KG1 (cell line): ENCODE measurements at places on chromosomes 7 and 10.

- DNase-seq: no peak
These were observed 67.1 kb downstream of the ABCC2 start for GRCh38 chr10:99849536-99849935.

GRCh38 chr10:69004821-69005220, 16.2 kb downstream of the KIFBP start:
- DNase-seq: peak; percentile 18

GRCh38 chr10:48336978-48337599, 30.6 kb downstream of the MAPK8 start:
- no peak for DNase-seq

- peak; percentile 82 for DNase-seq
These were observed 144.7 kb downstream of the PFKFB3 start for GRCh38 chr10:6347391-6347951.

GRCh38 chr7:2495418-2496299, 19.5 kb upstream of the GRIFIN start:
- DNase-seq: no peak

GRCh38 chr10:74708246-74708645, 118.2 kb upstream of the KAT6B start:
- no peak for DNase-seq

- DNase-seq: no peak
These were observed 59.1 kb downstream of the CSTF2T start for GRCh38 chr10:51640120-51640819.

GRCh38 chr10:964988-965417, 23.2 kb upstream of the GTPBP4 start:
- no peak for DNase-seq

DNA sequence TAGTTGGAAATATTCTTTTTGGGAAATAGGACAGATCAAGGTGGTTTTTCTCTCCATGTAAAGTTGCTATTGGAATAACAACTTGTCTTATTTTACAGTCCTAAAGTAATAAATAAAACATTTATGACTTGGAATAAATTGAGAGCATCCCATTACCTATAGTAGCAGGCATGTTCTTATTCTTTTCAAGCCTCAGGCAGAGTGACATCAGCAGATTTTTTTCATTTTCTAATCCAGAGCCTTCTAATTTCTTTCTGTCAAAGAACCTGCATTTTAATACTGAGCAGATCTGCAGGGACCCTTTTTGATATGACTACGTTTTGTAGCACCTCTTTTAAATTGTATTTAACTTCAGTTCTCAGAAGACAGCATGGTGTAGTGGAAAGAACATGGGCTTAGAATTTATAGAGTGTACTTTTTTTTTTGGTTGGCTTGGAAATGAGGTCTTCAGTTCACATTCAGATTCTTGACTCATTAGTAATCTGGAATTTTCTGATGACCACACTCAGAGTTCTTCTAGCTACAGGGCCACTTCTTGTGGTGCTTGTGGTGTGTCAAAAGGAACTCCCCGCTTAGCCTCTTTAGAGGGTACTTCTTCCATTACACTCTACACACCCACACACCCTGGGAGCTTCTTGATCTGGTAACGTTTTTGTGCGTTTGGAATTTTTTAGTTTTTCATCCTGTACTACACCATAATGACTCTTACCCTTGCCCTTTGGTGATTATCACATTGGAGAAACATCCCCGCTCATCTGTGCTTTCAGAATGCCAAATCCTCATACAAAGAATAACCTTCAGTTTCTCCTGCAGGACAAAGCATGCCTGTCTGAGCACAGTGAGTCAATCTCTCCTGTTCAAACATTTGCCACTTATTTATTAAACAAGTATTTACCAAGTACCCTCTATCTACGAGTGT, 34.6 kb downstream of the AGK start:
- DNase-seq: no peak

DNA sequence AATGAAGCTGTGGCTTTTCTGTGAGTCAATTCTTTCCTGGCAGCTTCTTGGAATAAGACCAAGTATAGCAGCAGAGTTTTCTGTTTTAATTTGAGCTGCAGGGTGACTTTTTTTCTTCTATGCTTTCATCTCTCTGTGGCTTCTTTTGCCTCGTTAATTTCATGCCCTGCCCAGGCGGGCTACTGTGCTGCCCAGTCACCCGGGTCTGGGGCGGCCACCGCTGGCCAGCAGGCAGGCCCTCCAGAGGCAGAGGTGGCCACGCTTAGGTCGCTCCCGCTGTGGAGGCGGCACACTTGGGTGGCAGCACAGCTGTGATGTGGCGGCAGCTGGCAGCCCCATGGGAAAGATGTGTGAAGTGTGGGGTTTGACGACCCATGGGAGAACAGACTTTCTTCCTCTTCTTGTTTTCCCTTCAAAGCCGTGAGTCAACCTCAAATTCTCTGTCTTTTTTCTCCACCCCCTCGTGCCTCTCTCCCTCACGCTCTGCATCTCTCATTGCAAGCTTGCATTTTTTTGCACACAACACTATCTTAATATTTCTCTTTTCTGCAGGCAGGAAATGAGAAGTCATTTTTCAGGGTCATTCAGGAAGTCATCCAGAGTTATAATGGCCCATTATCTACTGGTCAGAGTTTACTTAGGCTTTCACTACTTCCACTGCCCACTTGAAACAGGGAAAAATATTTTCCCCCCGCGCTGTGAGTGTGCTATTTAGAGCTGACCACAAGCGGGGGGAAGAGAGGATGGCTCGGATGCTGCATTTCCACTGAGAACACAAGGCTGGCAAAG, 67.8 kb downstream of the EGFR start:
- DNase-seq: no peak

DNA sequence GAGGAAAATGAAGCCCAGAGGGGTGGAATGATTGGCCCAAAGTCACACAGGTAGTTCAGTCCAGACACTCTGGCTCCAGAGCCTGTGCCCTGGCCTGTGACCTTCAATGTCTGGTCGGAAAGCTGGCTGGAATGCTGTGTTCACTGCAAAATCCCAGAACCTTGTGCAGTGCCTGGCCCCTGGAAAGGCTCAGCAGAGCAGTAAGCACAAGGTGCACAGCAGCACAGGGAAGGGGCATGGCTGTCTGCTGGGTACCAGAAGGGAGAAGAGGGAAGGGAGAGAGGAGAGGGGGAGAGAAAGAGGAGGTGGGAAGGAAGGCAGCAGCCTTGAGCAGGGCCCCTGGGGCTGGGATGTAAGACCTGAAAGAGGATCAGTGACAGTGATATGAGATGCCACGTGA, 28.4 kb upstream of the C10orf71 start:
- DNase-seq: no peak

DNA sequence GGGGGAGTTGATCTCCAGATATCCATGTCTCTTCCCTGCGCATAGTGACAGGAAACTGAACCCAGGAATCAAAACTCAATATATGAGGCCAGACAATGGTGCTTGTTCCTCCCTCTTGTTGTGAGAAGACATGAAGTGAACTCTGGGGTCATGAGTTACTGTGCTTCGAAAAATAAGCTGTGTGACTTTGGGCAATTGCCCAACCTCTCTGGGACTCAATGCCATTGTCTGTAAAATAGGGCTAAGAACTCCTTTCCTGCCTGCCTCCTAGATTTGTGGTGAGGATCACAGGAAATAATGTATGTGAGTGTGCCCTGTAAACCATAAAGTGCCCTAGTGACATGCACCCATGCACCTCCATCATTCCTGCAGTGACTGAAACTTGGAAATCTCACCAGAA, 48.4 kb downstream of the SYPL1 start:
- no peak for DNase-seq

- DNase-seq: no peak
These were observed 167.2 kb downstream of the EVX1 start for GRCh38 chr7:27409776-27410175.

- no peak for DNase-seq
These were observed 68.1 kb upstream of the GSDME start for GRCh38 chr7:24825381-24825794.

DNA sequence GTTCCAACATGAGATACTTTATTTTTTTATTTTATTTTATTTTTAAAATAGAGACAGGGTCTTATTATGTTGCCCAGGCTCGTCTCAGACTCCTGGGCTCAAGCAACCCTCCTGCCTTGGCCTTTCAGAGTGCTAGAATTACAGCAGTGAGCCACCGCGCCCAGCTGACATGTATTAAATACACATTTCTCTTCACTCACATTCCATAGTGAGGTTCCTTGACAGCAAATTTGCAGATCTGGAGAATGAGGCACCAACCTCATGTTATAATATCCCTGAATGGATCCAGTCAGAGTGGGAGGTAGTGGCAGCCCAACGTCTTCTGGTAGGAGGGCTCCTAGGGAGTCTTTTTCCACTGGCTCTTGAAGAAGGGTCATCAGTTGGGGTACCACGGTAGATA, 46.1 kb downstream of the OGDH start:
- no peak for DNase-seq

DNA sequence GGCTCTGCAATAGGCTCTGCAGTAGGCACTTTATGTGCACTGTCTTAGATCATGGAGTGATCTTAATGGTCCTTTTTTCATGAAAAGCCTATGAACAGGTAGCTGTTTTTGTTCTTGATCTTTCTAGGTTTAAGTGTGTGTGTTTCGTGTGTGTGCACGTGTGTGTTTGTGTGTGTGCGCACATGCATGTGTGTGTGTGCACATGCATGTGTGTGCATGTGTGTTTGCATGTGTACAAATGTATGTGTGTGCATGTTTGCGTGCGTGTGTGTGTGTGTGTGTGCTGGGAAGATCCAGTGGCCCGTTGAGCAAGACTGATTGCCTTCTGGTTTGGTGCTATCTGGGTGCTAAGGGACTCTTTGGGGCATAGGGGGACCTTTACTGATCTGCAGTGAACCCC, 334.8 kb downstream of the GLRX3 start:
- DNase-seq: no peak

GRCh38 chr7:149800169-149800555, 26.8 kb upstream of the ZNF467 start:
- no peak for DNase-seq

DNA sequence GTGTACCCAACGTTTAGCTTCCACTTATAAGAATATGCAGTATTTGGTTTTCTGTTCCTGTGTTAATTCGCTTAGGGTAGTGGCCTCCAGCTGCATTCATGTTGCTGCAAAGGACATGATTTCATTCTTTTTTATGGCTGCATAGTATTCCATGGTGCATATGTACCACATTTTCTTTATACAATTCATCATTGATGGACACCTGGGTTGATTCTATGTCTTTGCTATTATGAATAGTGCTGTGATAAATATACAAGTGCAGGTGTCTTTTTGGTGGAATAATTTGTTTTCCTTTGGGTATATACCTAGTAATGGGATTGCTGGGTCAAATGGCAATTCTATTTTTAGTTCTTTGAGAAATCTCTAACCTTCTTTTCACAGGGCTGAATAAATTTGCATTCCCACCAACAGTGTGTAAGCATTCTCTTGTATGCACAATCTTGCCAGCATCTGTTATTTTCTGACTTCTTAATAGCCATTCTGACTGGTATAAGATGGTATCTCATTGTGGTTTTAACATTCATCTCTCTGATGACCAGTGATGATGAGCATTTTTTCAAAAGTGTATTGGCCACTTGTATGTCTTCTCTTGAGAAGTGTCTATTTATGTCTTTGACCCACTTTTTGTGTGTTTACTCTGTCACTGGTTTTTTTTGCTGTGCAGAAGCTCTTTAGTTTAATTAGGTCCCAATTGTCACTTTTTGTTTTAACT, 72.5 kb upstream of the CC2D2B start:
- DNase-seq: no peak

- DNase-seq: no peak
These were observed 877.6 kb upstream of the AUTS2 start for GRCh38 chr7:68720697-68721096.

GRCh38 chr7:22654831-22655230, 72.2 kb upstream of the IL6 start:
- DNase-seq: no peak

- DNase-seq: no peak
These were observed 64.7 kb upstream of the JAZF1 start for GRCh38 chr7:28245123-28245878.

GRCh38 chr10:80701706-80702105, 164.0 kb downstream of the SH2D4B start:
- DNase-seq: no peak

DNA sequence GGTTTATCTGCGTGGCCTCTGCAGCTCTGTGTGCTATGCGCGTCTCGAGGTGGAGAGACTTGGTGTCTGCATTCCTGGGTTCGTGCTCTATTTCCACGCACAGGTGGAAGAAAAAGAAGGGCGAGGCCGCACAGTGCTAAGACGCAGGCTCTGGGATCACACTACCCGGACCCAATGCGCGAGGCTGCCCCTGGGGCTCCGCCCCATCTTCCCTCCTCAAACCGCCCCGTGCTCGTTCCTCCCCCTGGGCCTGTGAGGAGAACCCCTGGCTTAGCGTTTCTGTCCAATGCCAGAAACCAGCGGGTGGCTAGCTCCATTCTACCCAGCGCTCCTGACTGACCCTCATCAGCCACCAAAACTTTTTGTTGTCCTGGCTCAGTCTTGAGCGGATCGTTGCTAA, 143.1 kb downstream of the DYNC2I1 start:
- no peak for DNase-seq

DNA sequence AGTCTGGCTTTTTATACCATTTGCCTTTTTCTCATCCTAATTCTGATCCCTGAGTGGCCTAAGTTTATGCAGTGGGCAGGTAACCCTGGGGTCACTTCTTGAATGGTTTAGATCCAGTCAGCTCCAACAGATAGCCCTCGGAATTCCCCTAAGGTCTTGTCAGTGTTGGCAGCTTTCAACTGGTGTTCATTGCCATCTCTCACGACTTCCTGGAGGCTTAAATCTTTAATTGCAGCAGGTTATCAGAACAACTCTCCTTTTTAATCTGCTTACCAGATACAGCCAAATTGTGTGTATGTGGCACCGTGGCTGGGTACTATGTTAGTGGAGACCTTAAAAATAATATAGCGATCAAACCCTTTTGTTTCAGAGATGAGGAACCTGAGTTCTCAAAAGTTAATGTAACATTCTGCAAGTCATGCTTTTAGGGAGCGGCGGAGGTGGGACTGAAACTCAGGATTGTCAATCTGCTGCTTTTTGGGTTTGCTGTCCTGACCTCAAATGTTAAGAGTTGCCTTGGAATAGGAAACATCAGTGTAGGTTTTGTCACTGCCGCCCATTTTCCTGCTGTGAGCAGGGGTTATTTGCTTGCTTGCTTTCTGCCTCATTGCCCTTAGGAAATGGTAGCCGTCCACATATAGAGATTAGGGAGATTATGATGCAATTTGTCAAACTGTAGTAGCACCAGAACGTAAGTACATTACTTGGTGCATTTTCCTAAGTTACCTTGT, 818 bp downstream of the DLD start:
- no peak for DNase-seq

- DNase-seq: no peak
These were observed 69.8 kb downstream of the MET start for GRCh38 chr7:116741625-116742316.

GRCh38 chr7:75721426-75721825, 17.3 kb downstream of the HIP1 start:
- DNase-seq: no peak

DNA sequence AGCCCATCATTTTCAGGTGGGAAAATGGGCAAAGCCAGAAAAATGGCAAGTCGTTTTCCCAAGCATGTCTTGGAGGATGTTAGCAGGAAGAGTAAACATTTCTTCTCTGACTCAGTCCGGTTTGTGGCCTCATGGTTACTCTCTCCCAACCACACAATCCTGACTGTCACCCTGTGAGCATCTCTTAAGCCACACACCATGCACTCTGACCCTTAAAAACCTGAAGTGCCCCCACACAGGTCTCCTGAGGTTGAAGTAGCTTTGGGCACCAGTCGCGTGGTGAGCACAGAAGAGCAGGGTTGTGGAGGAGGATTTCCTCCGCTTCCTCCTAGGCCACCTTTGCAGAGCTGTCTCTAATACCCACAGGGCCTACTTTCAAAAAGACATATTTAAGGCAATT, 387.3 kb upstream of the NPVF start:
- no peak for DNase-seq
